ENCODE measurements at places on chromosomes 1 and 21. TPM values are rescaled to one million over a fixed set of nuclear protein-coding genes. Genes with fewer than 3 reads are reported as not detected.

FCN3 gene
- not detected for total RNA-seq

AMY2A gene
- total RNA-seq, result not detected

SPRR1B gene
- not detected for total RNA-seq

- no peak for DNase-seq
Measured at GRCh38 chr1:203295796-203296195, 9.5 kb upstream of the BTG2 start.

GRCh38 chr1:71232786-71233185, 152.0 kb upstream of the ZRANB2 start:
- DNase-seq, result no peak

- no peak for DNase-seq
Measured at GRCh38 chr1:156247460-156248322, at the start of gene PAQR6. TSS of gene PAQR6 (minus strand) at chr1:156248056. CDS start at chr1:156246731, 1,325 bp downstream.

DNA sequence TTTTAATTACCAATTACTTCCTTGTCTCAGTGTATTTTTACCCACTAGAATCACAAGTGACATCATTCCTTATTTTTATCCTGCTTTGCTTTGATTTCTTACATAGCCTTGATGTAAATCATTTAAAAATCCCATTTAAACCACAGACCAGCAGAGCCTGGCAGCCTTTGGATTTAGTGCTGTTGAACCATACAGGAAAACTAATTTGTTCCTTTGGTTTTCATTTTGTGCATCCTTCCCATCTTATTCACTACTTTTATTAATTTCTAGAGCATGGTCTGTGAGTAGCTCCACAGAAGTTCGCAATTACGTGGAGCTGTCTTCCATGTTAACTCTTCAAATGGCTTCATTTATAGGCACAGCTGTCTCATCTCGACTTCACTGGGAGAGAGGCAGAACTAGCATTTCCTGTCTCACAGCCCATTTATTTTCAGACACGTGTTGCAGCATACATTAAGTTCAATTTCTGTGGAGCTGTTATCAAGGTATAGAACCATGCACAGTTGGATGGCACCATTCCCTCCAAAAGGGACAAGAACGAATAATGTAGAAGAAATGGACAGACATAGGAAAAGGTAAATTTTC, 235.3 kb downstream of the MRPL39 start:
- DNase-seq, result peak; percentile 42

DNA sequence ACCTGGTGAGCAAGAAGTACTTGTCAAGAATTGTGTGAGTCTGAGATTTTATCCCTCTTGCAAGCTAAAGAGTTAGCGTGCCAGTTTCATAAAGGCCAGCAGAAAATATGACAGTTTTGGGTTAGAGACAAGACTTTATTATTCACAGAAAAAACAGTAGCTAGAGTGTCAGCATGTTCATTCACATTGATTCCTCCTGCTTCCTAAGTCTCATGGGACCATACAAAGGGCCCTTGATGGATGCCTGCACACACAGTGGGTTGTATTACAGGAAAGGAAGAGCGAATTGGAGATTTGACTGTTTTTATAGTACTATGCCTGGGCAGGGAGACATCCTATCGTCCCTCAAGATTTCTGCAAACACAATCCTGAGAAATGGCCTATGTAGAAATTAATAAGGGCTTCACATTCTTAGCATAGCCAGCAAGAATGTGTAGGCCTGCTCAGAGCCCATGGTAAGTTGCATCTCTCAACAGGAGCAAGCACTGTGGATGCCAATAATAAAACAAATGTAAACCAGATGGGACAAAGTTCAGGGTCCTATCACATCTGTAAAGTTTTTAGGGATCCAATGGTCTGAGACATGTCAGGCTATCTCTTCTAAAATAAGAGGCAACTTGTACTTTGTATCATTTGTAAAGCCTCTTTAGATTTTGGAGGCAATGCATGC, 4.0 kb upstream of the ASPM start:
- DNase-seq, result no peak

- DNase-seq, result no peak
Measured at GRCh38 chr1:223011505-223011856, 131.6 kb downstream of the TLR5 start.

- no peak for DNase-seq
Measured at GRCh38 chr21:46050668-46051378, 47.1 kb upstream of the COL6A2 start.

- DNase-seq, result peak; percentile 1
Measured at GRCh38 chr1:80582980-80583379, 1217.8 kb upstream of the ADGRL2 start.

DNA sequence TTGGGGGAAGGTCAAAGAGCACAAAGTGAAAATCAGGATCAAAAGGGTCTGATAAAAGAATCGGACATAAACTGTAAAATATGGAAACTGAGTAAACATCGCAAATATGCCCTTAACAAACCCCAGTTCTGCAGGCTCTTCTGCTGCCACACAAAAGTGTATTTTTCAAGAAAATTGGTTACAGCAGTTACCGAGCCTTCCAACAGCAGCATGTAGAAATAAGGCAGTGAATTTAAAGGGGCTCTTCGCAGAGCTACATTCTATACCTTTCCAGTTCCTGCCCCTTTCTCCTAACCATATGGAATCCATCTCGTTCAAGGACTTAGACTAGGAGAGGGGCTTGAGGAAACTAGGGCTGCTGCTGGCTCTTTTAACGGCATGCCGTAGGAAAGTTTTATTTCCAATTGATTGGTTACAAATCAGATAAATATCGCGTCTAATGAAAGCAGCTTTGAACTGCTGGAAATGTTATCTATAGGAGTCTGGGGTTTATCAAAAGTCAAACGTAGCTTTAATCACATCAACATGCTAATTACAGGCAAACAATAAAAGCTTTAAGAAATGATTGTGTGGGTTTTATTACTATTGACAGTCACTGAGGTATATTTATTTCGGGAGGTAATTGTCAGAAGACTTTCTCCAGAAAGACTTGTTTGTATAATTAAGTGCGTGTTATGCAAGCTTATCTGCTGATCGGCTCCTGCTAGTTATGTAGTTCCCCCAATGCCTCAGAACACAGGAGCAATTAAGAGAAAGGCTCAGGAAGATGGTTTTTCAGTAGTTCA, 59.1 kb downstream of the GORAB start:
- DNase-seq, result peak; percentile 29

DNA sequence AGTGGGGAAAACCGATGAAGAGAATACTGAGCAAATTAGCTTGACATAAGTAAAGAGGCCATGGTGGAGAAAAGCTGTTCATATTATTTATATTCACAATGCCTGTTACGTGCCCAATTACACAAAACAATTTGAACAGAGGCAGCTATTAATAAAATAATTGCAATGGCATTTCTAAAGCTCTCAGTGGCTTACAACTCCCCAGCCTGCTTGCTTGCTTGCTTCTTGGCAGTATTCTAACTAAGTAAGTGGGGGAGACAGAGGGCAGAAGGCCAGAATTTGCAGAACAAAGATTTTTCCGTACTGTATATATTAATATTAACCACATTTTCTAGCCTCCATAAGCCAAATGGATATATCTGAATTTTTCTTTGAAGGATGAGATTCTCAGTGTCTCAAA, 12.9 kb downstream of the PTPN14 start:
- no peak for DNase-seq

DNA sequence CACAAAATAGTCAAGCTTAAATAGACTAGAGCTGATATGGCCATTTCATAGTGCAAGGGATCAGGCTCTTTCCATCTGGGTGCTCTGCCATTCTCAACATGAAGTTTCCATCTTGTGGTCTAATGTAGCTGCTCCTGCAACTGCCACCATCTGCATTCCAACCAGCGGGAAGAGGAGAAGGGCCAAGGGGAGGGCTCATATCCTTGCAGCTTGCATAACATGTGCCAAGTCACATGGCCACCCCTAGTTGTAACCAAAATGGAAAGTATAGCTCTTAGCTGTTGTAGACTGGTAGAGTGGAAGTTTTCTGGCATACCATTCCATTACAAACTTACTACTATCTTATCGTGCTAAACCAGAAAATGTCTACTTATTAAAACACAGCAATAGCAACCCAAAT, 38.9 kb upstream of the IVNS1ABP start:
- no peak for DNase-seq

DNA sequence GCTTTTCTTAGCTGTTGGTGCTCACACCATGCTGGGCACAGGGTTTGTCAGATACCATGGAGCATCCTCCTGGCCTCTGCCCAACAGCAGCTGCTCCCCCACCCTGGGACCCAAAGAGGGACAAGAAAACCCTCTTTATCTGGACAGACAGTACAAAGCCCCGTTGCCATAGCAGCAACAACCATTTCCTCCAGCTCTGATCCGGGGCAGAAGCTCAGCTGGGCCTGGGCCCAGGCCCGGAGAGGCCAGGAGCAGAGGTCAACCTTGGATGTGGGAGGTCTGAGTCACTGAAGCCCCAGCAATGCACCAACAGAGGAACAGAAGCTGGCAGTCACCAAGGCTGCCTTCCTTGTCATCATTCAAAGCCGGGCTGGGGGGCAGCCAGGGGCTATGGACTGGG, 228.4 kb upstream of the POU3F1 start:
- DNase-seq, result peak; percentile 34

DNA sequence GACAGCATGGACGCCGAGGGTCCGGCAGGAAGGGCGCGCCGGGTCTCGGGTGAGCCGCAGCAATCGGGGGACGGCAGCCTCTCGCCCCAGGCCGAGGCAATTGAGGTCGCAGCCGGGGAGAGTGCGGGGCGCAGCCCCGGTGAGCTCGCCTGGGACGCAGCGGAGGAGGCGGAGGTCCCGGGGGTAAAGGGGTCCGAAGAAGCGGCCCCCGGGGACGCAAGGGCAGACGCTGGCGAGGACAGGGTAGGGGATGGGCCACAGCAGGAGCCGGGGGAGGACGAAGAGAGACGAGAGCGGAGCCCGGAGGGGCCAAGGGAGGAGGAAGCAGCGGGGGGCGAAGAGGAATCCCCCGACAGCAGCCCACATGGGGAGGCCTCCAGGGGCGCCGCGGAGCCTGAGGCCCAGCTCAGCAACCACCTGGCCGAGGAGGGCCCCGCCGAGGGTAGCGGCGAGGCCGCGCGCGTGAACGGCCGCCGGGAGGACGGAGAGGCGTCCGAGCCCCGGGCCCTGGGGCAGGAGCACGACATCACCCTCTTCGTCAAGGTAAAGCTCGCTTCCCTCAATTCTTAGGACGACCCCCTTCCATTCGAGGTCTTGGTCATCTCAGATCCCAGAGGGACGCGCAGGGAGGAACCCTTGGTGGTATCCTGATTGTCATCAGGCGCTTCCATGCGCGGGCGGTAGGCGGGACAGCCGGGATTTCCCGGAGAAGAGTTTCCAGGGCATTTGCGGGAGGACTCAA, 1.6 kb downstream of the CLIC6 start:
- DNase-seq, result no peak

All from M059J (cell line).